Stimulated activated CD8-positive, alpha-beta memory T cell treated with anti-CD3 and anti-CD28 coated beads, Interleukin-7, amount 100 ng/mL, for 4 hours (primary cell): ENCODE measurements at places on chromosomes 3 and 15.

DNA sequence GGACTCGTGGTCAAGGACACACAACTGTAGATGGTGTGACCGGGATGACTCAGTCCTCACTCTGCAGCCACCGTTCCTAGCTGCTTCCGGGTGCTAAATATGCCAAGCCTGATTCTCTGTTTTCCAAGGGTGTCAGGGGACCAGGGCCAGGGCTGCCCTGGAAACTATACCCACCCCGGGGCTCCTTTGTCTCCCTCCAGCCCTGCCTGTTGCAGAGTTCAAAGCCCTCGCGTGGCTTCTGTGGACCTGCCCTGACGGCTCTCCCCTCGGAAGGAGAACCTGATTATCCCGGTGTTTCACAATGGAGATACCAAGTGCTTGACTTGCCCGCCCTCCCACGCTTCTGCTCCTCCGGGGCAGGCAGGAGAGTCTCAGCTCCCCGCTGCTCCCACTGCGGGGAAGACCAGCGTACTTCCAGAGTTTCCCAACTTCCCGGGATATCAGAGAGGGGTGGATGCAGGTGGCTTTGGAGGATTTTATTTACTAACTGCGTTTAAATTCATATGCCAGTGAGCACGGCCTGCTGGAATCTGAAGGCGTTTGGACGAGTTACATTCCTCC, 125.0 kb downstream of the ASB7 start:
- no peak for DNase-seq

DNA sequence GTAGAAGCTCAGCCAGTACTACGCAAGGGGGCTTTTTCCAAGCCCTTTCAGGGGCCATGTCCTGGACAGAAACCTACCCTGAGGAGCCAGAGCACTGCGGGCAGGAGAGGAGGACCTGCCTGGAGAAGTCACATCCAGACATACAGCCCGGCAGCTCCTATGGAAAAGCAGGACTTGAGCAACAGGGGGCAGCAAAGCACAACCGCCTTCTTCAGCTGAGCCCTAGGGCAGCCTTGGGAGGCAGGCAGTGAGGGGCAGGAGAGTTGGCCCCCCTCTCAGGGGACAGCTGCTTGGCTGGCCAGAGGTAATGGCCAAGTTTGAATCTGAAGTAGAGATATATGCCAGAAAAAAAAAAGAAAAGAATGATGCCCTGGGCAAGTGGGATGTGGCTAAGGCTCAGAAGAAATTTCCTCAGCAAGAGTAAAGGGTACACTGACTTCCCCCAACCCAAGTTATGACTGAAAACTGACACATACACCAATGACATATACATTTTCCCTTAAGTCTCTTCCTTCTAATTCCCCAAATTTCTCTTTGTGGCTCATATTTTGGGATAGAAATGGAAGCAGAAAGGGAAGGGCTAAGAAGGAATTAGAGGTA, 56.9 kb downstream of the CYP19A1 start:
- no peak for DNase-seq

GRCh38 chr15:88704791-88705768, 66.3 kb downstream of the ISG20 start:
- no peak for DNase-seq

GRCh38 chr3:177563243-177563780, 366.0 kb upstream of the TBL1XR1 start:
- no peak for DNase-seq

DNA sequence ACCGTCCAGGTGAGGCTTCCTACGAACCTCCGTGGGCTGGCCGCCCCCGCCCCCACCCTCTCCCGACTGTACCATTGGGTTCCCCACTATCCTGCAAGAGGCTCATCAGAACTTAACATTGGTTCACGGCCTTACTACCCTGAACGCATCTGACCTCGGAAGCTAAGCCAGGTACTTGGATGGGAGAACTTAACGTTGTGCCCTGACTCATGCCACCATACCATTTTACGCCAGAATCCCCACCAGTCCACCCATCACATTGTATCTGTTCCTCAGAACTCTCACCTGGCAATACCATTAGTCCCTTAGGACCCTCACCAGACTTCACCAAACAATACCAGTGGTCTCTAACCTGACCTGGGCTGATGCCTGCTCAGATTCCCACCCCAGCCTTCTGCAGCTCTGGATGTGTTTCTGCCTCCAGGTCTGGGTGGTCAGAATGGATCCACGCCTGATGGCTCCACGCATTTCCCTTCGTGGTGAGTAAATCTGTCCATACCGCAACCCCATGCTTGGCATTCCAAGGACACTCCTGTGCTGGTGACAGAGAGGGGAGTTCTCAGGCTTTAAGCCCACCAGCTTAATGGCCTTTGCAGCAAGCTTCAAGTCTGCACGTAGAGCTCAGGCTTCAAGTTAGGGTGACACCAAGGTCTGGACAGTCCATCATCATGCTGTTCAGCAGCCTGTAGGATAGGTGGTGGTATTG, 562 bp downstream of the TCTA start:
- no peak for DNase-seq

DNA sequence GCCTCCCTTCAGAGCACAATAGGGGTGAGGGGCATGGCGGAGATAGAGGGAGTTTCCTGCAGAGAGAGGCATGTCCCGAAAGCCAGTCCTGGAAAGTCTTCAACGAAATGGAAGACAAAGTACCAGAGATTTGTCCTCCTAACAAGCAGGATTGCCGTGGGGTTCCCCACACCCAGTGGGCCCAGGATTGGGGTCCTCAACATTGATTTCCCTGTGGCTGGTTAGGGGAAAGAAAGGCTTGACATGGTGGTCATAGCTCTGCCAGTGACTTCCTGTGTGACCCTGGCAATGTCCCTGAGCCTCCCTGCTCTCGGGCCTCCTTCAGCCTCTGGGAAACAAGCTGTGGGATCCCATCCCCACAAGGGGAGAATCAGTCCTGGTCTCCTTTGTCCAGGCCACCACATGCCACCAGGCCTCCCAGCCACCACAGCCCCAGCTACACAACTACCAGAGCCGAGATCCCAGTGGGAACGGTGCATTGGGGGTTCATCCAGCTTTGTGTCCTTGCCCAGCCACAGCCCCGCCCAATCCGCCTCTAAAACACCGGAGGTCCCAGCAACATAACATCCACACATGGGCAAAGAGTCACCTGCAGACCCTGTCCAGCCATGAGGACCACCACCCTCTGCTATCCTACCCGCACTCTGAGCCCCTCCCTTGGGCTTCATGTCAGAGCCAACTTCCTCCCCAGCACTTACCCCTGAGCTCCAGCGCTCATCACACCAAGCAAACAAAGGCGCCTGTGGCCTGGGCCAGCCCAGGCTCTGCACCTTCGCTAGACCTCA, 63.0 kb downstream of the ADAMTS17 start:
- no peak for DNase-seq
